ENCODE measurements at places on chromosomes 12 and 14.

DNA sequence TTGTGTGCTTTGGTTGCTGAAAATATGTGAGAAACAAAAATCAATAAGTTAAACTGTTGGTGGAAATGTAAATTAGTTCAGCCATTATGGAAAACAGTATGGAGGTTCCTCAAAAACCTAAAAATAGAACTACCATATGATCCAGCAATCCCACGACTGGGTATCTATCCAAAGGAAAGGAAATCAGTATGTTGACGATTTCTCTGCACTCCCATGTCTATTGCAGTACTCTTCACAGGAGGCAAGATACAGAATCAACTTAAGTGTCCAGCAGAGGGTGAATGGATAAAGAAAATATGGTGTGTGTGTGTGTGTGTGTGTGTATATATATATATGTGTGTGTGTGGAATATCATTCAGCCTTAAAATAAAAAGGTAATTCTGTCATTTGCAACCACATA lies 159.5 kb downstream of the PTPRO start:
- DNase-seq = no peak

- no peak for DNase-seq
These were observed 35.0 kb downstream of the PIK3C2G start for GRCh38 chr12:18296201-18296908.

GRCh38 chr14:31935391-31935790 lies 141.7 kb upstream of the ARHGAP5 start:
- DNase-seq = no peak

DNA sequence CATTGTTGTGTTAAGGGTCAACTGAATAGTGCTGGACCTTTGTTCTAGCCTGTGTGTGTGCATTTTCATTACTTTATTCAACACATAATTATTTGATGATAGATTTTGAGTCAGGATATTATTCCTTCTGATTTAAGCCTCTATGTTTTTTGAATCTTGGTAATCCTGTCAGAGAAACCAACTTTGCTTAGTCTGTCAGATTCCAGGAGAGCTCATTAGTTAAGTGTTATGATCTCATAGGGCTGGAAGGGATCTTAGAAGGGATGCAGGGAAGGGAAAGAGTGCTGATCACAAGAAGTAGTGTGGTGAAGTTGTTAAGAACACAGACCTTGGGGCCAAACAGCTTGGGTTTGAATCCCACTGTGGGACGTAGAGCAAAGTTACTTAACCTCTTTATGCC lies 52.9 kb downstream of the SCN8A start:
- no peak for DNase-seq

DNA sequence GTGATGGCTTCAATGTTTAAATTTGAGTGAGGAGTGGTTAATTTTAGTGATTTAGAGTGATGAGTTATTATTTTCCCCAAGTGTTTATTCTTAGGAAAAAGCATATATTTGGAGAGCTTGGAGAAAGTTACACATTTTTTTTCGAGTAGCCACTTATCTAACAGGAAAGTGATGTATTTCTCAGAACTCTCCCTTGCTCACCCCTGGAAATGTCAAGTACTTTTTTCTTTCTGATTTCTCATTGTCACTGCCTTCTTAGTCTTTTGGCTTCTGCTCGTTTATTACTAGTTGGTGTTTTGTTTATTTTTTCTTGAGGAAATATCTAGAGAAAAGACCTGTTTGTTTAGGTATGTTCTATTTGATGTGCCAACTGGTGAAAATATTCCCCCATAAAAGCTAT lies 58.8 kb downstream of the AEBP2 start:
- no peak for DNase-seq

- no peak for DNase-seq
These were observed 85.9 kb downstream of the PAX9 start for GRCh38 chr14:36747411-36748184.

- no peak for DNase-seq
These were observed 48.9 kb upstream of the POC1B start for GRCh38 chr12:89574736-89575208.

GRCh38 chr12:111443586-111443985 lies 37.9 kb downstream of the SH2B3 start:
- DNase-seq = no peak

DNA sequence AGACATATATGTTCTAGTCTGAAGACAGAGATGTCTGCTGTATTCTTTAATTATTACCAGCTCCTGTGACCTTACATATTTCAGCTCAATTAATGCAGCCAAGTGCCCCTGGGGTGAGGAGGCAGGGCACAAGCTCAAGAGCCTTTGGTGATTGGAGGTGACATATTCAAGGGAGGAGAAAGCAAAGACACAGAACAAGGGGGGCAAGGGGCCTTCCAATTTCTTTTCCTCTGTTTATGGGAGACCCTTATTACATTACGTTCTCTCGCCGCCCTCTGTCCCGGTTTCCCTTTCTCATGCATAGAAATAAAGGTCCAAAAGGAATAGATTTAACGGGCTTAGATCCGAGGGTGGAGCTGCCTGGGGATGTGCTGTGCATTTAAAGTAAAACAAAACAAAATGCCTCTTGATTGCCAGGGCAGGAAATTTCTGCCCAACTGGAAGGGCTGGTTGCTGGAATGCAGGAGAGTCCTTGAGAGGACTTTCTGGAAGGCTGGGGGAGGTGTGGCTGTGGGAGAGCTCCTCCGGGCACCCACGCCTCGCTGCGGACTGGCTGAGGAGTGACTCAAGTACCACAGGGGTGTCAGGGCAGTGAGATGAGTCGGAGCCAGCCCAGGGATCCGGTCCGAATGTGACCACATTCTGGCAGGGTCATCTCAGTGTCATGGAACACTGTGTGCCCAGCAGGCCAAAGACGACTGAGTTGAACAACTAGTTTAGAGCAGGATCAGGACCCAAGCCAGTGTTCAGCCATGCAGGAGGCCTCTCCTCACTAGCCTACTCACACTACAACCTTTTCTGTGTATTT lies 32.1 kb upstream of the GSG1 start:
- no peak for DNase-seq

- DNase-seq = no peak
These were observed 802 bp downstream of the SUSD6 start for GRCh38 chr14:69612014-69612782.

- DNase-seq = no peak
These were observed 10.4 kb upstream of the CKAP4 start for GRCh38 chr12:106258226-106258625.

DNA sequence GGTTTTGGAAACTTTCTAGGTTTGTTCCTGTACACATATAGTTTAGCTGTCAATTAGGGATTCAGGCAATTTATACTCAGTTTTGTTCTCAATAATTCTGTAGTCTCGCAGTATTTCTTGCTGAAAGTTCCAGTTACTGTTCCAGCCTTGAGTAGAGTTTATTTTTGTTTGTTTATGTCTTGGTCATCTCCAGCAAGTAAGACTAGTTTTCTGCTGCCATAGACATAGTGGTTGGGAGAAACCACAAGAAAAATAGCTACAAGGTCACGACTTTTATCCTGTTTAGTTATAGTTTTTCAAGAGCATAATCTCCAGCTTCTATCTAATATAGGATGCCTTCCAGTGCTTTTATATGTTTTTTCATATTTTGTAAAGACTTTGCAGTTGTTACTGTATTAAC lies 99.6 kb upstream of the FOXG1 start:
- no peak for DNase-seq

DNA sequence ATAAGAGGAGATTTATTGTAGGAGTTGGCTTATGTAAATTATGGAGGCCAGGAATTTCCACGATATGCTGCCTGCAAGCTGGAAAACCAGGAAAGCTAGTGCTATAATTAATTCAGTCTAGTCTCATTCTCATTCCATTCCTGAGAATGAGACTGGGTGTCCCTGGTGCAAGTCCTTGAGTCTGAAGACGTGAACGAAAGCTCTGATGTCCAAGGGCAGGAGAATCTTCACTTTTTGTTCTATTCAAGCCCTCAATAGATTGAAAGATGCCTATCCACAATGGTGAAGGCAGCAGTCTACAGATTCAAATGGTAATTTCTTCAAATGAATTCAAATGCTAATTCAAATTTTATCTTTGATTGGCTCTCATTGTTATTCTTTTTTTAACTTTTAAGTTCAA lies 851.1 kb upstream of the MGAT4C start:
- no peak for DNase-seq

- DNase-seq = no peak
These were observed 3.2 kb upstream of the NUMB start for GRCh38 chr14:73461478-73462047.

DNA sequence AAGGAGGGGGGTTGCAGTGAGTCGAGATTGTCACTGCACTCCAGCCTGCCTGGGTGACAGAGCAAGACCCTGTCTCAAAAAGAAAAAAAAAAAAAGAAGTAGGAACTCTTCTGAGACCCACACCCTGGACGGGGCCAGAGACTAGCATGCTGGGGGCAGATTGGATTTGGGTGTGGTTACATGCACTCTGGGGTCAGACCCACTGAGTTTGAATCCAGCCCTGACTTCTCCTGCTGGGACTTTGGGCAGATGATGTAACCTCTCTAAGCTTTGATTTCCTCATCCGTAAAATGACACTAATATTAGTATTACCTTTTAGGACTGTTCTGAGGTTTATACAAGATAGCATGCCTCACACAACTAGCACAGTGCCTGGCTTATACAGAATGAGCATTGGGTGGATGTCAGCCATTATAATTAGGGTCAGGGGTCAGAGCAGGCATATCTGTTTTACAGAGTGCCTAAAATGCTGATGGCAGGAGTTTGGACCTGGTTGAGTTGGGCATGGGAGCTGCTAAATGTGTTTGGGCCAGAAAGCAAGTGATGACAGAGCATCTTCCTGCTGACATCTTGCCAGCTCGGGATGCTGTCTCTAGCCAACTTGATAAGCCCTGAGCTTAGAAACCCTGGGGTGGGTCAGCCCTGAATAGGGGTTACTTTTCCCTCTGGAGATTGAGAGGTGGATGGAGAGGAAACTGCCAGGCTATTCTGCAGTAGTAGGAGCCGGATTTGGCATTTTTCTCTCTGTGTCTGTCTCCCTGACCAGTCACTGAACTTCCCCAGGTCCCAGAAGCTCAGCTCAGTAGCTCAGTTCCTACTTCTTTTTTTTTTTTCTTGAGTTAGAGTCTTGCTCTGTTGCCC lies 15.5 kb downstream of the TPCN1 start:
- no peak for DNase-seq

DNA sequence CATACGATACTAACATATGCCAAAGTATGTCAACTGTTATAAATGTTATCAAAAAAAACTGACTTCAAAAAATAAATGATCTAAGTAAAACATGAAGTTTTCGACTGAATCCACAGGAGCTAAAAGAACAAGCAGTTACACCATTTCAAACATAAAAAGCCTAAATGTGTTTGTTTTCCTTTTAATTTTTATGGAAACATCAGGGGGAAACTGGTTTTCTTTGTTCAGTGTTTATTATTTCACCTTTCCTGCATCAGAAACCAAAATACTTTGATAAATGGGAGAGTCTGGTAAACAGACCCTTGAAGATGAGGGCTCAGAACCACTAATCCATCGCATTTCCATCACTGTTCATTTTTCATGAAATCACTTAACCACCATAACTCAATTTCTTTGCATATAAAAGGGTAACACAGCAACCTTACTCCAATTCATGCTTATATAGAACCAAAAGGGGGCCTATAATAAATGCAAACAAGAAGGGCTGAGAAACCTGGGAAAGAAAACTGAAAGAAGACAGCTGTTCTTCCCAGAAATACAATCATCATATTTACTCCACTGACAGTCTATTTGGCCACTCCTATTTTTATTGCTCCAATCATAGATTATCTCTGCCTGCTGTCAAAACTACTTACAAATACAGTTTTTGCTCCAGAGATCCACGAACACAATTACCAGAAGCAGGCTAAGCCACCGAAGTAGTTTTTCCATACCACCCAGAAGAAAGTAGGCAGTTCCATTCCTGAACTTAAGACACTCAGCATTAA lies 17.0 kb downstream of the FGD6 start:
- no peak for DNase-seq

- no peak for DNase-seq
These were observed 31.2 kb downstream of the SUPT16H start for GRCh38 chr14:21352587-21352986.

GRCh38 chr12:128830505-128830893 lies 6.7 kb upstream of the SLC15A4 start:
- no peak for DNase-seq

DNA sequence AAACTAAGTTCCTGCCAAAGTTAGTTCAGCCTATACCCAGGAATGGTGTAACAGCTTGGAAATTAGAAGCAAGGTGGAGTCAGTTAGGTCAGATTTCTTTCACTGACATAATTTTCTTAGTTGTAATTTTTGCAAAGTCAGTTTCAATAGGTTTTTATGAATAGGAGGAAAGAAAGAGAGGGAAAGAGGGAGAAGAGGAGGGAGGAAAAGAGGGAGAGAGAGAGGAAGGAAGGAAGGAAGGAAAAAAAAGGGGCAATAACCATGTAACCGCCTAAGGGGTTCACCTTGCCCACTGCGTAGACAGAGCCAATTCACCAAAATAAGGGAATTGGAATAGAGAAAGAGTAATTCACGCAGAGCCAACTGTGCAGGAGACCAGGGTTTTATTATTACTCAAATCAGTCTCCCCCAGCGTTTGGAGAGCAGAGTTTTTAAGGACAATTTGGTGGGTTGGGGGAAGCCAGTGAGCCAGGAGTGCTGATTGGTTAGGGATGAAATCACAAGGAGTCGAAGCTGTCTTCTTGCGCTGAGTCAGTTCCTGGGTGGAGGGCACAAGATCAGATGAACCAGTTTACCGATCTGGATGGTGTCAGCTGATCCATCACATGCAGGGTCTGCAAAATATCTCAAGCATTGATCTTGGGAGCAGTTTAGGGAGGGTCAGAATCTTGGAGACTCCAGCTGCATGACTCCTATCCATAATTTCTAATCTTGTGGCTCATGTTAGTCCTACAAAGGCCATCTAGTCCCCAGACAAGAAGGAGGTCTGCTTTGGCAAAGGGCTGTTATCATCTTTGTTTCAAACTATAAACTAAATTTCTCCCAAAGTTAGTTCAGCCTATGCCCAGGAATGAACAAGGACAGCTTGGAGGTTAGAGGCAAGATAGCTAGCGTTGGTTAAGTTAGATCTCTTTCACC lies 126.0 kb upstream of the AMIGO2 start:
- DNase-seq = no peak
